Amygdala (tissue), 56 donors: ENCODE measurements at places on chromosomes 7 and 10.

DNA sequence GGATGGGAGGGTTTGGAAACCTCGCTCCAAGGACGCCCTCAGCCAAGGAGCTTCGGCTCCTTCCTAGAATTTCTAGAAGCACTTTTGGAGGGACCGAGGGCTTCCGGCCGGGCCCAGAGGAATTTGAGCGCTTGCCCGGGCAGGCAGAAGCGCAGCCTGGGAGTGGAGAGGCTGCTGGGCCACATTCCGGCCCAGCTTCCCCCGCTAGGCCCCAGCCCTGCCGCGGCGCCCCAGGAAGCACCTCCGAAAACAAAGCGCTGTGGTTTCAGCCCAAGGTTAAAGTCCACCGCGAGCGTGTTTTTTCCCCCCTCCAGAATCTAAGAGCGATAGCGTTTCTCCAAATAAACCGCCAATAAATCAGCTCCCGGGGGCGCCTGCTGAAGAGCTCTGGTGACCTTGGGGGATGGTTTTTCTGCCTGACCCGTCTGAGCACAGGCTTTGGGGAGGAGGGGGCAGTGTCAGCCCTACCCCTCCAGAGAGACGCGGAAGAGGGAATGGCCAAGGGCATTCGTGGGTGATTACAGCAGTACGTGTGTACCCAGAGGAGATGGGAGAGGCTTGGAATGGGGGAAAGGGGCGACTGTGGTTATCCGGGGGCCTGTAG, 5.7 kb upstream of the TNRC18 start:
- no peak for DNase-seq

- no peak for DNase-seq
Observed at GRCh38 chr7:92460109-92460508, 12.8 kb downstream of the GATAD1 start.

- DNase-seq: no peak
Observed at GRCh38 chr10:83017076-83017867, 1122.0 kb upstream of the GHITM start.

DNA sequence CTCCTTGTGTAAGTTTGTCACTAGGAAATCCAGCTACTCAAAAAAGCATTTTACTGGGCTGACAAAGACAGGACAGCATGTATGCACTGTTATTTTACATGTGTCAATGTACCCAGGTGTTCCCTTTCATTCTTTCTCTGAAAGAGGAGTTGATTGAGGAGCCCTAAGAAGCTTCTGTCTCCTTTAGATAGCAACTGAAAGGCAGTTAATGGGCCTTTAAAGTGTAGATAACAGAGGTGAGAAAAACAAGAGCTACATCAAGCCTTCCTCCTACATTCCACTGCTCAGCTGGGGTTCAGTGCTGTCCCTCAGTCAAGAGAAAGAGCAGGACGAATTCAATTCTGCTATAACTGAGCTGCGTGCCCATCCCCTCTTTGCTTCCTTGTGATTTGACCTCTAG, 12.8 kb upstream of the WIPF3 start:
- no peak for DNase-seq

DNA sequence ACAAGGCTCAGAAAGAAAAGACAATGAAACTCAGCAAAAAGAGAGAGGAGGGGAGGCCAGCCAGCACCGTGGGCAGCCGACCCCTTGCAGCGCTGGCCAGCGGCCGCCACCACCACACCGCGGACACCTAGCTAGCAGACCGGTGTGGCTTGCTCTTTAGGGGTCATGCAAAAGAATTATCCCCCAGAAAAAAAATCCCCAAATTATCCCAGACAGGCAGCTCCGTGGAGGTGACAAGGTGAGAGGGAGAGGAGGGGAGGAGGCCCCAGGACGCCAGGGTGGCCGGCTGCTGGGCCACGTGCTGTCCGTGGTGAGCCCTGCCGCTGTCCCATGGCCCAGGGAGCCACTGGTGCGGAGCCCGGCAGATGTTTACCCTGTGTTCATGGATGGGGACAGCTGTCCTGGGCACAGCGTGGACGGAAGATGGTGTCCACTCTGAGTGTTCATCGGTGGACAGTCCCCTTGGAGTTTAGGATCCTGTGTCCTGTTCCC, 16.5 kb downstream of the YKT6 start:
- DNase-seq: no peak

DNA sequence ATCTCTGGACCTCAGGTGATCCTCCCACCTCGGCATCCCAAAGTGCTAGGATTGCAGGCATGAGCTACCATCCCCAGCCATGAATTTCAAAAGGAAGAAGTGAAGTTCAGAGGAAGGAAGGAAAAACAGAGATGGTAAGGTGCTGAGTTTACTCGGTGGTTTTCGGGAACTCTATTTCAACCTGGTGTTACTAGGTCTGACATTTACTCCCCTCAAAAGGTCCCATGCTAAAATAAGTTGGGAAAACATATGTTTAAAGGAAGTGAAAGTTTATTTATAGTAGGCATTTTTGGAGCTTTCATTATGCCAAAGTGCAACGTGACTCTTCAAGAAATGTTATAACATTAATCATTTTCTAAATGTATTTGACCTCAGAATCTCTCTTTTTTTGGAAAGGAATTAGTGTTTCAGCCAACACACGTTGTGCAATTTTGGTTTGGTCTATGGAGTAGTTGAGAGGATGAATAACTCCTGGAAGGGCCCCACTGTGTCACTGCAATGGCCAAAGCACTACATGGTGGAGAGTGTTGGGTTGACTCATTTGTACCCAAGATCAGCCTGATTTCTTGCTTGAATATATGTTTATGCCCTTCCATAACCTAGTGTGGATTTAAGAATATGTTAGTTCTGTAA, 114.7 kb upstream of the FAM171A1 start:
- DNase-seq: no peak

- no peak for DNase-seq
Observed at GRCh38 chr10:91591797-91592174, 41.1 kb downstream of the PPP1R3C start.

DNA sequence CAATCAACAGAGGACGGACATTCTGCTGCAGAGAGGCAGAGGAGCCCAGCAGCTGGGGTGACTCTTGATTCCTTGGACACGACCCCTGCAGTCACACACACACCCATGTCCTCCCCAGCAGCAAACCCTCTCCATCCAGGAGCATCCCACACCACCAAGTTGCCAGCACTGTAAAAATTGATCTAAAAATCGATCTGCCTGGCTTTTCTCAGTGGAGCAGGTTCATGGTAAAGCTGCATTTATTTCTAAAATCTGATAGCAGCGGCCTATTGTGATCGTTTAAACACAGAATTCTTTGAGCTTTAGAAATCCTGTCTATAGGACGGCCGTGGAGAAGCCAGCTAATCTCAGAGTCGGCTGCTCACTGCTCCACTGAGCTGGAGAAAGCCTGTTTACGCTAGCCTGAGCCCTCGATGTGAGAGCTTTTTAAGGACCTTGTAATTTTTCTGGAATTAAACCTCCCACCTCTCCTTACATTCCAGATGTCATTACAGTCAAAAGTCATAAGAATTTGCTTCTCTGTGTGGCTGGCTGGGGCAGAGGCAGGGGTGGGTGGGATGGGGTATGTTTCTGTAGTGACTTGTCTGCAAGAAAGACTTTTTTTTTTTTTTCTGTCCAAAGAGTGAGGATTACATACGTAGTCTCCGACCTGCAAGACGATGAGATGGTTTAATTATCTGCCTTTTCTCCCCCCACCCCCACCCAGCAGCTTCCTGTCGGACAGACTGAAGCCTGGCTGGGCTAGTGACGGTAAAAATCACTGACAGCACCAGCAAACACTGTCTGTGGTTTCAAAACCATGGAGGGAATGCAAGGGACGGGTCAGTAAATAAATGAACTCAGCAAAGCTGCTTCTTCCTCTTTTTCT, 31.6 kb downstream of the TRIM8 start:
- DNase-seq: no peak

DNA sequence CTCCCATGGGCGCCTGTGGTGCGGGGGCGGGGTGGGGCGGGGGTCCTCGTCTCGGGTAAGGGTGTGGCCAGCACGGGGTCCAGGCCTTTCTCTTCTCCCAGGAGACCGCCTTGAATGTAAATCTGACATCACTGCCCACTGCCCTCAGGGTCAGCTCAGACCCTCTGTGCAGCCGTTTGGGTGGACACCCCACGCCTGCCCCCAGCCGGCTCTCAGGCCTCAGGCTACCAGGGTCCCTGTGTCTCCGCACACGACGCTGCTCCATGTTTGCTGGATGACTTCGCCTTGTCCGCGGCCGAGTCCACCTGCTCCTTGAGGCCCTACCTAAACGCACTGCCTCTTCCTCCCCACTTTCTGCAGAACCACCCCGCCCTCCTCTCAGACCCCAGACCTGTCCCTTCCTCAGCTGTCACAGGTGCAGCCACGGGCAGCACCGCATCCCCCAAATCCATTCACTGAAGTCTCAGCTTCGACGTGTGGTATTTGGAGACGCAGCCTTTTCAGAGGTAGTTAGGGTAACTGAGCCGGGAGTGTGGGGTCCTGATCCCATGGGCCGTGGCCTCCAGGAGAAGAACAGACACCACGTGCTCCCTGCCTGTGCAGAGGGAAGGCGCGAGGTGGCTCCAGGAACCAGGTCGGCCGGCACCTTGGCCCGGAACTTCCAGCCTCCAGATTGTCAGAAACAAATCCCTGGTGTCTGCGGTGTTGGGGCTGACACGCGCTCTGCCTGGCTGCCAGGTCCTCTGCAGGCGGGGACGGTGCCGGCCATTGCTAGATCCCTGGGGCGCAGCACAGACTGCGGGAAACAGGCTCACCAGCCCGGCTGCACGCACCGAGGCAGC, 97.4 kb upstream of the DIP2C start:
- DNase-seq: no peak

DNA sequence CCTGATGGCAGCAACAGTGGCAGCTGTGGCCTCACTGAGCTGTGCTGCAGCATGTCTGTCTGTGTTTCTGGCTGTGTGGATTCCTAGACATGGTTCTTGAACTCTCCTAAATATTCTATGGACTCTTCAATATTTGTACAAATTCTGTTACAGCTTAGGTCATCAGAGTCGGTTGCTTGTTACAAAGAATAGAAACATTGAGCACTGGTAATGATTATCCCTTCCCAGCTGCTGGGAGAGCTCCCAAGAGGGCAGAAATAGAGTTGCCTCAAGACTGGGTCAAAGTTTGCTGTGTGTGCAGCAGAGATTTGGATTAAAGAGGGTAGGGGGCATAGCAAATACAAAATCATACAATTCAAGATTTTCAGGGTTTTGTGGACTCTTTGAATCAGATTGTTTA, 337.1 kb upstream of the AKR1E2 start:
- DNase-seq: no peak

- DNase-seq: no peak
Observed at GRCh38 chr7:148021507-148022045, 569.0 kb upstream of the C7orf33 start.

DNA sequence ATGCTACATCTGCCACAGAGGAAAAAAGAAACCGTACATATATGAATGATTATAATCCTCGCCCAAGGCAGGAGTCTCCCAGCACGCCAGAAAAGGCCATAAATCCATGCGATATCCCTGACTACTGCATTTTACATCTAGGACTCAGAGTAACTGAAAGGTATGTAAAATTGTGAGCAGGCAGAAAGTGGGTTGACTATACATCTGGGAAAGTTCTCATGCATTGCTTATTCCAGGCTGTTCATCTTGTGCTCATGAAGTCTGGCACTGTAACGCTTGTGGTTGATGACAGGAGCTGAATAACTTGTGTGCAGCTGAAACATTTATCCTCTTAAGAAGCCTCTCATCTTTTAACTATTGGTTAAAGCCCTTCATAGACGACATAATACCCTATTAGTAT, 193.4 kb upstream of the STEAP4 start:
- DNase-seq: no peak

- no peak for DNase-seq
Observed at GRCh38 chr10:99731306-99732032, 458 bp downstream of the COX15 start.

DNA sequence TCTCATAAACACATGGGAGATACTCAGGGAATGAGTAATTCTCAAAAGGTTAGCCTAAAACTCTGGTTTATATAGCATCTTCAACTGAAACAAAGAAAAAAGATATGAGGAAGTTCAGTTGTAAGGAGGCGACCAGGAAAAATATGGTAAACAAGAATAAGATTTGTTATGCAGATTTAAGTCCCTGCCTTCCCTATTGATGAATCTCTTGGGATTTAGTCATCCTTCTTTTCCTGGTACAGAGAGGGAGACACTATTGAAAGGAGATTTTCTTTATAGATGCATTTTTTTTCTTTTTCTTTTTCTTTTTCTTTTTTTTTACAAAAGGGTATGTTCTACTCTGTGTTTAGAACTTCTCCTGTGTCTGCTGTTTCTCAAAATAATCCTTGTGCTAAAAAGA, 557.5 kb downstream of the DNAJB9 start:
- no peak for DNase-seq

- DNase-seq: no peak
Observed at GRCh38 chr7:39164887-39165286, 187.2 kb downstream of the POU6F2 start.

- no peak for DNase-seq
Observed at GRCh38 chr10:31739711-31740110, 188.9 kb downstream of the ARHGAP12 start.

- no peak for DNase-seq
Observed at GRCh38 chr7:45021604-45022296, 21.7 kb downstream of the CCM2 start.

- no peak for DNase-seq
Observed at GRCh38 chr10:70254778-70255328, 21.6 kb upstream of the PPA1 start.

- DNase-seq: no peak
Observed at GRCh38 chr7:47458057-47458456, 123.9 kb downstream of the TNS3 start.

- DNase-seq: no peak
Observed at GRCh38 chr10:1189166-1190051, 133.2 kb downstream of the WDR37 start.

GRCh38 chr10:112834751-112835181, 115.3 kb upstream of the TCF7L2 start:
- DNase-seq: no peak

GRCh38 chr10:72729528-72729927, 37.6 kb downstream of the MCU start:
- no peak for DNase-seq

DNA sequence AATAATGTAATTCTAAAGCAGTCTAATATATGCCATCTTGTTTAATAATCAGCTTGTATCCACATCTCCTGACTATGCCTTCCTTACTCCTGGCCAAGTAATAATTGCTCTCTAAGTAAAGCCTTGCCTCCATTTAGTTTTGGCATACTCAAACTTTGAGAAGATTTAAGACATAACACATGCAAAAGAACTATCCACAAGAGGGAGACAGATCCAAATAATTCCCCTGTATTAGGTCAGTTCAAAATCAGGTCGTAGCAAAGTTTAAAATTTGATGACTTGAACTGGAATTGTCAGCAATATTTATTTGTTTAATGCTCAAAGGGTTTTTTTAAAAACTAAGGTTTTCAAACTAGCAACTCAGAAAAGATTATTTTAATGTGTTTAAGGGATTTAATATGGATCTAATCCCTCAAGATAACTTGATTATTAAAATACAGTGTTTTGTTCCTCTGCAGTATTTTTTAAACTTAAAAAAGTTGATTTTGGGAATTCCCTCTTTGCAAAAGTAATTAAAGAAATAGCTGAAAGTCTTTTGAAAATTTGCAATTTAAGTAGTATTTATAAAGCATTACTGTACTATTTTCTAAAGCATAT, 95.3 kb downstream of the HDAC9 start:
- no peak for DNase-seq
